ENCODE measurements at places on chromosomes 16 and 17. TPM values are rescaled to one million over a fixed set of nuclear protein-coding genes. Genes with fewer than 3 reads are reported as not detected.

The KIFC3 gene
- 82.3 TPM for polyA plus RNA-seq

The PMP22 gene
- polyA plus RNA-seq = 74.0 TPM

- no peaks in the 10 kb centered on the region for H3K27me3 ChIP-seq
- no peak overlapping the region for H3K4me3 ChIP-seq
- H3K36me3 ChIP-seq = peaks cover 3% of the 10 kb centered on the region
- H3K4me1 ChIP-seq = no peaks in the 10 kb centered on the region
These were observed 1.2 kb downstream of the CCL23 start for GRCh38 chr17:36016555-36016954.

DNA sequence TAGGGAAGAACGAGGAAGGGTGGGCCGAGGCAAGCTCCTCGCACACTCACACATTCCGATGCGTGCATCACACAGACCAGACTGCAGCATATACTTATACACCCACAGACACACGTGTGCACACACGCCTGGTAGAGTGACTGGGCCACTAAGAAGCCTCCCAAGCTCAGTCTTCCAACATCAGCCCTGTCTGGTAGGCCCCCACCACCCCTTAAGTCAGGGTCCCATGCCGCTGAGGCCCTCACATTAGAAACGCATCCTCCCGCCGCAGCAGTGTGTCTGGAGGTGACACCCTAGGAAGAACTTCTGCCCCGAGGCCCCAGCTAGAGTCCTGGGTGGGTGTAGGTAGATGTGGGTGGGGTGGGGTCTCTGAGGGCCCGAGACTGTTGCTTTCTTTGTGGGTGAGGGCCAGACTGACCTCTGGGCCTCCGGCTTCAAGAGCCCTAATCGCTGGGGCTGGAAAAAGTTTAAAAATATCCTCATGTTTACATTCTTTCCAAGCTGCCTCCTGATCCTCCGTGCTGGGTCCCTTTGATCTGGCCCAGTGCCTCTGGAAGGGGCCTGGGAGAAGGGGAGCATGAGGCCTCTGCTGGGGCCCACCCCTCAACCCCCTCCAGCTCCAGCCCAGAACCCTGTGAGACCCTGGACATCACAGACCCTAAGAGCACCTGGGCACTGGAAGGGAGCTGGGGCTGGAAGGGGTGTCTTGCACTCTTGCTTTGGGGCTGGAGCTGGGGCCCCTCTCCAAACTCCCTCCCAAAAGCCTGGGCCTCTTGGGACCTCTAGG lies 13.6 kb downstream of the CDH16 start:
- H3K4me3 ChIP-seq = no peak overlapping the region
- peaks cover 59% of the 10 kb centered on the region for H3K4me1 ChIP-seq

DNA sequence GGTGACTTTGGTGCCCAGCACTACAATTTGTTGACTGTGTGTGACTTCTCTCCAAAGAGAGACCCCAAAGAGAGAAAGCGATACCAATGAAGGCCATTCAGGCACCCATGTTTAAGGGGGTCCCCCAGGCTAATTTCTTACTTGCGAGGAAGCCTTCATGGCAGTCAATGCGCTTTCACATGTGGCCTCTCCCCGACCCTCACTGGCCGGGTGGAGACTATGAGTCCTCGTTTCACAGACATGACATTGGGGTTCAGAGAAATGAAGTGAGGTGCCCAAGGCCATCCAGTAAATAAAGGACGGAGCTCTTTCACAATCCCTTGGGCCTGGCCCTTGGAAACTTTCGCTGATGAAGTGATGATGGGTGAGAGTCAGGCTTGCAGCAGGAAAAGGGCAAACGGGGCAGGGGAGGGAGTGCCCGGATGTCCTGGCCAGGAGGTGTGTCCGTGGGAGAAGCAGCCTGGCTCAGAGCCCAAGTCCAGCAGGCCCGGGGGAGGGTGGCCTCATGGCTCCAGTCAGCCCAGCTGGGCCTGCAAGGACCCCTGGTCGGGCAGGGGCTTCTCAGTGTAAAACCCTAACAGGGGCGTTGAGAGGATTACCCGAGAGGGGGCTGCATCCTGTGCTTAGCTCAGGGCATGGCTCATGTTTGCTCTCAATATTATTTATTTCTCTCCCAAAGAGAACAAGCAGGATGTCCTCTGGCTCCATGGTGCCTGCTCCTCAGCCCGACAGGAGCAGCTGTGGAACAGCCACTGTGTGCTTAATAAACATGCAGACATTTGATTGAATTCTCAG lies 14.7 kb downstream of the TBX2 start:
- H3K36me3 ChIP-seq = no peaks in the 10 kb centered on the region
- peaks cover 16% of the 10 kb centered on the region for H3K4me1 ChIP-seq
- DNase-seq = no peak
- no peak overlapping the region for H3K27ac ChIP-seq

- H3K4me3 ChIP-seq = no peak overlapping the region
- H3K27me3 ChIP-seq = peaks cover 19% of the 10 kb centered on the region
- no peak for DNase-seq
- H3K36me3 ChIP-seq = no peaks in the 10 kb centered on the region
These were observed 2.0 kb upstream of the ABCC12 start for GRCh38 chr16:48157794-48158193.

- H3K27me3 ChIP-seq = no peaks in the 10 kb centered on the region
- H3K27ac ChIP-seq = no peak overlapping the region
- H3K36me3 ChIP-seq = no peaks in the 10 kb centered on the region
- DNase-seq = no peak
- H3K4me3 ChIP-seq = no peak overlapping the region
These were observed 817.6 kb upstream of the CDH8 start for GRCh38 chr16:62853887-62854286.

GRCh38 chr16:74717367-74717766 lies 16.7 kb upstream of the MLKL start:
- peaks cover 3% of the 10 kb centered on the region for H3K36me3 ChIP-seq
- H3K27ac ChIP-seq = no peak overlapping the region
- no peak for DNase-seq
- H3K4me1 ChIP-seq = no peaks in the 10 kb centered on the region

- H3K4me1 ChIP-seq = peaks cover 67% of the 10 kb centered on the region
- peak overlapping the region; percentile 28 for H3K27ac ChIP-seq
- H3K36me3 ChIP-seq = no peaks in the 10 kb centered on the region
- H3K27me3 ChIP-seq = no peaks in the 10 kb centered on the region
These were observed 199.3 kb downstream of the CCDC182 start for GRCh38 chr17:57545731-57546342.

DNA sequence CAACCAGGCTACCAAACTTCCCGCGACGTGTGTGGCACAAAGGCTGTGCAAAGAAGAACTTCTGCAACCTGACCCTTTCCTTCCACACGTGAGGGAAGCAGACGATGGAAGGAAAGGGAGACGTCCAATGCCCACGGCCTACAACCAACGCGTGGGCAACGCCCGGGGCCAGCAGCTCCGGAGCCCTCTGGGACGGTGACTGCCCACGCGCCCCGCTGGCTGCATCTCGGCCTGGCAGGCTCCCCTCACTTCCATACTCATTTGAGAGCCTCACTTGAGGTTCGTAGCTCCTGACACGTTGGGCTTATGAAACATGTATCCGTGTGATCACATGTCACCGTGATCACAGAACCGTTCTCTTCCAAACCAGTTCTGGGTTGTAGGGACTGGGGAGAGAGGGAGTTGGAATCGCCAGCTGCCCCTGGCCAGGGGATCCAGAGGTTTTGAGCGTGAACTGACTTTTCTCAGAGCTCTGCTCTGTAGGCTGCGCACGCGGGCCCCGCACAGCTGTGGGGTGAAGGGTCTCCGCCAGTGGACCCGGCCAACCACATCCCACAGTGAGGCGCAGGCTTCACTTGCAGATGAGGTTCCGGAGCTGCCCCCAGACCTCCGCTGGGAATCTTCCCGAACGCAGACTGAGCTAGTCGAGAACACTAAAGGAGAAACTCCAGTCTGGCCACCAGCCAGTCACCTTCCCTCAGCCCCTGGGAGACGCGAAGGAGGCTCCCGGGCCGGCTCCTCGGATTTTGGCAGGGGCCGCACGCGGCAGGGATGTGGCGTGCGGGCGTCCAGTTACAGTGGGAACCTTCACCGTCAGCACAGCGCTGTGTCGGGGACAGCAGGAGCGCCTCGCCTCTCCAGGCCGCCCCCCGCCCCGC lies 1.0 kb downstream of the LMF1 start:
- peaks cover 10% of the 10 kb centered on the region for H3K4me1 ChIP-seq
- H3K27me3 ChIP-seq = peaks cover 12% of the 10 kb centered on the region
- H3K36me3 ChIP-seq = peaks cover 15% of the 10 kb centered on the region
- no peak overlapping the region for H3K27ac ChIP-seq
- DNase-seq = no peak

- H3K27ac ChIP-seq = no peak overlapping the region
- no peaks in the 10 kb centered on the region for H3K36me3 ChIP-seq
- DNase-seq = no peak
These were observed 13.4 kb downstream of the UBALD1 start for GRCh38 chr16:4601036-4601863.

Measured in large intestine (tissue), 12 donors.